ENCODE measurements at places on chromosomes 3 and 15.

GRCh38 chr3:78665776-78666469, 1101.9 kb downstream of the ROBO1 start:
- DNase-seq: no peak

GRCh38 chr15:55768670-55769185, 25.8 kb upstream of the PRTG start:
- DNase-seq: no peak

GRCh38 chr3:190227064-190227463, 95.2 kb downstream of the CLDN1 start:
- no peak for DNase-seq

DNA sequence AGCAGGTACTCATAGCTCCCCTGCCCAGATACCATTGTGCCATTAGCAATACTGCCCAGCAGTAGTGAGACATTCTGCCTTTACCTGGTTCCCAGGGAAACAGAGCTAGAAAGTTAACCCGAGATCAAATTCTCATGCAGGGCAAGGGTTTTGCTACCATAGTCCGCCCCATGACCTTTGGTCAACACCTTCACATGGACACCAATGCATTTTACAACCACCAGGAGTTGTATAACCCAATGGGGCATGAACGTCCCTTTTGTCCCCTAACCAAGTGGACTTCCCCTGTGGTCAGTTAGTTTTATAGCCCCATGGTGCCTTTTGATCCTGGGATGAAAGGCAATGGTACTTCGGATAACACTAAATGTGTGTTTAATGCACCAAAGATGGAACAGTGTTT, 151.7 kb upstream of the IQSEC1 start:
- no peak for DNase-seq

DNA sequence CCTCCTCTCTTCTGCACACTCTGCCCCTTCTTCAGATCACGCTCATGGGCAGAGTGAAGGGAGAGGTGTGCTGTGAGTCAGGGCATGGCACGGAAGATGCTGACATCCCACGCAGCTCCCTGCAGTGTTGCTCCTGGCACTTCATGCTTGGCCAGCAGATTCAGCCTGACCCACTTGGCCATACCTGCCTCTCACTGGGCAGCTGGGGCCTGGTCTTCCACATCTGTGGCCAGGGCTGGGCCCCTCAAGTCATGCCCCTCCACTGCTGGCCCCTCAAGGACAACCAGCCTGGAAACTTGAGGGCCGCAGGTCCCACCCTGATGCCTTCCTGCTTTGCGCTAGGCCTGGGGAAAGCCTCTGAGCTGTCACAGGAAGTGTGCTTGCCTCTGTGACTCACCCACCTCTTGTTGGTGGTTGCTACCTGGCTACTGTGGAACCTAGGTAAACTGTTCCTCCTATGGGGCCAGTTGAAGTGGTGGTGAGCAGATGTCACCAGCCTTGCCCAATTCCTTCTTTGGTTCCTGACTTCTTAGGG, 48.7 kb downstream of the BSN start:
- peak; percentile 66 for DNase-seq

DNA sequence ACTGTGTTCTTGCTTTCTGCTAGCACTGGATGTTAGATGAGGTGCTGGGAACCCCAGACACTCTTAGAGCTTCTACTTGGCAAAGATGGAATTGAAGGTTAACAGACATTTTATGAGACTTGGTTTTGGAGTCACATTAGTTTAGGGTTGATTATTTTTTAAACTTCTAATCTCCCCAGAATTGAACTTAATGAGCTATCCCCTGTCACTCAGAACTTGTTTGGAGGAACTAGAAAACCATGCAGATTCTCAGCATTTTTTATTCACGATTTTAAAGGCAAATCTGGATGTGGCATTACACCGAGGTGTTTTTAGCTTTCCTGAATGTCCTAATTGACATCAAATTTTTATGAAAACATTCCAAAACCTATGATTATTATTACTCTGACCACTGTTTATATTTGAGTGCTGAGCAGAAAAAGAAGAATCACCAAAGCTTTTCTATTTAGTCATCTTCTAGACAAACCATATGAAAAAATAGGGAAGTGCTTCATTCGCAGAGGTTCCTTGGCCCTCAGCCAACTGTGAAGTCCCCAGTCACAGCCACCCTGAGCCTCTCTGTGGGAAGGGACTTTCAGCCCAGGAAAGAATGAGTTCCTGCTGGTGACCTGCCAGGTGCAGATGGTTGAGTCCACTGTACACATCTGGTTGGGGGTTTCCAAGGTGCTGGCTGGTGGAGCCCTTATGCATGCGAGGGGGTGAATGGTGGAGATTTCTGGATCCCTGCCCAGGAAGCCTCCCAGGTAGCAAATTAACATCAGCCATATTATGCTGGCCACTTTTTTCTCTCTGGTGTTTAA, 196.0 kb upstream of the TOPAZ1 start:
- DNase-seq: no peak

DNA sequence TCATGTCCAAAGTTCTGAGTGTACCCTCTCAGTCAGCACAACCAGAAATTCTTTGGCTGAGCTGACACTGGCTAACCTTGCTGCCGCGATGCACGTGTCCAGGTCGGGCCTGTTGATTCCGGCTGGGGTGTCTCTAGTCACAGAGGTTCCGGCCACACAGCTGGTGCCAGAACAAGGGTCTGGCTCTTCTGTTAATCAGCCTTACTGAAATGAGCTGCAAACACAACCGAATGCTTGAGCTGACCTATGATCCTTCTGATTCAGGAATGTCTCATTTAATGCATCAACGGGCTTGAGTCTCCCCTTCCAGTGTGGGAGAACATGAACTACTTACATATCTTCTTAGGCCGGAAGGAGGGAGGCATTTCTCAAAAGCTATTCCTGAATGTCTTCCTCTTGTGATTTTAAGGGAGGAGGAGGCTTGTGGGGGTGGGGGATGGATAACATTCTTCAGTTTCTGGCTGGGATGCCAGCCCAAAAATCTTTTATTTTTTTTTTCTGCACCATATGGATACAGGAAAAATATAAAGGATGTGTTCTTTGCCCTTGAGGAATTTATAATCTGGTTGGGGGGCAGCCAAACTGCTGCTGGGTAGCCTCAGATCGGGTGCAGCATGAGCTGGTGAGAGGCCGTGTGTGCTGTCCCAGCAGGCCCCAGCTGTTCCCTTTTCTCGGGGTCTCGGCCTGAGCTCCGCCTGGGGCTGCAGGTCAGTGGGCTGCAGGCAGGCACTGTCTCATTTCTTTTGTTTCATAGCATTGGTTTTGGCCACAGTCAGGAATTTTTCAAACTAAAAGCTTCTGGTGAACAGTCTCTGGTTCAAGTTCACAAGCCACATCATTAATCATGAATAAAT, 319.1 kb upstream of the TBL1XR1 start:
- no peak for DNase-seq

- no peak for DNase-seq
Measured at GRCh38 chr3:152375546-152375945, 106.8 kb downstream of the MBNL1 start.

GRCh38 chr3:194139814-194140391, 4.0 kb downstream of the HES1 start:
- DNase-seq: no peak

DNA sequence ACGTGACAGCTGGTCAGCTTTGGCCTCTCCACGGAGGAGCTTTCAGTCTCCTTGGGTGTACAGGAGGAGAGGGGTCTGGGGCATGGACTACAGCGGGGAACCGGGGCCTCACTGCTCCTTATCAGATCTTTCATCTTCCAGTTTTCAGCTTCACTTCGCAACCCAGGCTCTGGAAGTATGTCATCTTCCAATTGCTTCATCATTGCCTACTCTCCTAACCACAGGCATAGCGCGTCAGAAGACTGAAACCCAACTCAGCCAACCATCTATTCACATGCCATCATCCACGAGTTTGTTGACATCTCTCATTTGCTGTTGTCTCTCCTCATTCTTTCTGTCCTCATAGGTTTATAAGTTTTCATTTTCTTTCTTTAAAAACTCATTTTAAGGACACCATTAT, 119.5 kb downstream of the MYLK start:
- DNase-seq: no peak

GRCh38 chr15:35713733-35714132, 167.8 kb upstream of the DPH6 start:
- no peak for DNase-seq

DNA sequence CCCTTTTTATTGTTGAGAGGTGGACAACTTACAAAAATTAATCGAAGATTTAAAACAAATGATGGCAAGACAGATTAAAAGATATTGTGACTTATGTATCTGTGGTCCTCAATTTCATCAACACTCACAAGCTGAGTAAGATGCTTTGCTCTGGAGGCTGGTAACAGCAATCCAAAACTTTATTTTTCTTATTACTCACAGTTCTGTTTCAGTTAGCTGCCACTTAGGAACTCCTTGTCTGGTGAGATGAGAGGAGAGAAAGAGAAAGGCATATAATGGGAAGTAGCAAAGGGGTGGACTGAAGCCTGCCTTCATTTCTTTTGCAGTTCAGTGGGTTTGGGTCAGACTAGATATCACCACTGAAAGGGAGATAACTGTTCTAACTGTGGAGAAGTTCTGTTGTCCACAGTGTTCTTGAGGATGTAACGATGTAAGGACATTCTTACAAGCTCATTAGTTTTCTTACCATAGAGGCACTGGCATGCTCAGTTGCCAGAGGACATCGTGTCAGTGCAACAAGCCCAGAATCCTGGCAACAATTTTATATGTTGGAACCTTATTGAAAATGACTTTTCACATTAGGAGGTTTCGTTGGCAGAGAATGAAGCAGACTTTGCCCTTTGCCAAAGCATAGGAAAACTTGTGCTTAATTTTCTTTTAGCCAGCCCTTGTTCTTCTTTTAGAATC, 93.6 kb downstream of the PLCL2 start:
- no peak for DNase-seq
